ENCODE measurements at places on chromosomes 12 and 14. TPM values are rescaled to one million over a fixed set of nuclear protein-coding genes. Genes with fewer than 3 reads are reported as not detected.

GRCh38 chr12:8012651-8013309 is 19.7 kb upstream of the FOXJ2 start:
- no peak for DNase-seq

DNA sequence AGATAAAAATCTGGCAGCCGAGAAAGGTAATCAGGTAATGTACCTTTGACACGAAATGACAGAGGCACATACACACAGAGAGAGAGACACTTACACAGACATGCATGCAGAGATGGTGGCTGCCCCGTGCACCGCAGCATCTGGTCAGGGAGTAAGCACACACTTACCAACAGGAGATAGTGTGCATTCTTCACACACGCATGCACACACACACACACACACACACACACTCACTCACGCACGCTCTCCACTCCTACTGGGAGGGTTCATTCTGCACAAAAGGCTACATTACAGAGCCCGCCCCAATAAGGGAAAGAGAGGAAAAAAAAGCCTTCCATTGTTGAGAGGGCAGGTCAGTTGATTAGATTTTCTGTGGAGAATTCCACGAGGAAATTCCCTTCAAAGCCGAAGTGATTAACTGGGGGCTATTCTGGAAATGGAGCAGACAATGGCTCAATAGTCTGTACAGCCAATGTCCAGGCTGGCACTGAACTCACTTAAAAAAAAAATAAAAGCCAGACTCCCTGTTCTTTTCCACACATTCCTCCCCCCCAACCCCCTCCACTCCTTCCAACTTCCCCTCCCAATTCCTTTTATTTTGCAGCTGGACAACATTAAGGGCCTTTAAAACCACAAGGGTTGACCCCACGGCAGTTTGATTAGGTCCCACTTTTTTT is 1.4 kb upstream of the SOX5 start:
- DNase-seq, result peak; percentile 59

GRCh38 chr14:73789989-73790581 is 61.5 kb upstream of the PTGR2 start:
- peak; percentile 82 for DNase-seq

- peak; percentile 58 for DNase-seq
Measured at GRCh38 chr12:49537231-49537751, 1.5 kb upstream of the KCNH3 start.

GRCh38 chr12:115101520-115101919 is 417.5 kb upstream of the TBX3 start:
- DNase-seq, result no peak

DNA sequence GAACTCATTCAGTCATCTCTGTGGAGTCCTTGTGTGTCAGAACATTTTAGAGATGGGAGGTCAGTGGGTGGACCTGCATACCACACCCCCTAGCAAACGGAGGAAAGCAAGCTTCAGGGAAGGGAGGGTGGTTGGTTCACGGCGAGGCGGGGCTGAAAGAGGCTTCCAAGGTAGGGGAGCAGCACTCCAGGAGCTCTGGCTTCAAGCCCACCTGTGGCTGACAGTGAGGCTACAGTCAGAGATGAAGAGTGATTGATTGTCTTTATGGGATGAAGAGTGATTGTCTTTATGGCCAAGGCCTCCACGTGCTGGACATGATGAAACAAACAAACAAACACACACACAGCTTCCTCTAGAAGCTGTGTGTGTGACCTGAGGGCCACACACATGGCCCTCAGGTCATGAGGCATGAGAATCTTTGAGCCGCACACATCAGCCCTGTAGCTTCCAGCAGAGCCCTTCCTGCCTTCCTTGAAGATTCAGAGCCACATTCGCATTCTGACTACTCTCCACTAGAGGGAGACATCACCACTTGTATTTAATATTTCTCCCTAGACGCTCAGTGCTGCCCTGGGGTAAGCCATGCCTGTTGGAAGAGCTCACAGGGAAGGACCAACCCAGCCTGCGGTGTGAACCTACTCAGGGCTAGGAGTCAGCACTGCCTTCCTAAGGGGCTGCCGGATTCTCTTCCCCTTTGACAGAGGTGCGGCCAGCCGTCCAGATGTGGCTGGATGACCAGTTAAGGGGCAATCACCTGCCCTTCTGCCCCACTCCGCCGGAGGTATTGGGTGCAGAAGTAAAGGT is 54.4 kb upstream of the KCNA1 start:
- no peak for DNase-seq

DNA sequence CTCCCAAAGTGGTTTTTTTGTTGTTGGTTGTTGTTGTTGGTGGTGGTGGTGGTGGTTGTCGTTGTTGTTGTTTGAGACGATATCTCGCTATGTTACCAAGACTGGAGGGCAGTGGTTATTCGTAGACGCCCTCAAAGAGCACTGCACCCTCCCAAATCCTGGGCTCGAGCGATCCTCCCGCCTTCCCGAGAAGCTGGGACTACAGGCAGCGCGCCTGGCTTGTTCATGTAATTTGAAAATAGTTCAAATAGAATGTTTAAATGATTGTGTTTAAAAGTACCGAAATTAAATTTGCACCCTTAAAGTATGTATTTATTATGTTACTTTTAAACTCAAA is 439 bp upstream of the ANAPC5 start:
- DNase-seq, result no peak

GRCh38 chr14:46840944-46841720 is 189.6 kb upstream of the RPL10L start:
- DNase-seq, result no peak

- no peak for DNase-seq
Measured at GRCh38 chr14:24900269-24901100, 149.5 kb downstream of the STXBP6 start.

GRCh38 chr12:53232646-53233461 is 845 bp upstream of the RARG start:
- no peak for DNase-seq

GRCh38 chr12:4643747-4644146 is 5.1 kb downstream of the AKAP3 start:
- no peak for DNase-seq

DNA sequence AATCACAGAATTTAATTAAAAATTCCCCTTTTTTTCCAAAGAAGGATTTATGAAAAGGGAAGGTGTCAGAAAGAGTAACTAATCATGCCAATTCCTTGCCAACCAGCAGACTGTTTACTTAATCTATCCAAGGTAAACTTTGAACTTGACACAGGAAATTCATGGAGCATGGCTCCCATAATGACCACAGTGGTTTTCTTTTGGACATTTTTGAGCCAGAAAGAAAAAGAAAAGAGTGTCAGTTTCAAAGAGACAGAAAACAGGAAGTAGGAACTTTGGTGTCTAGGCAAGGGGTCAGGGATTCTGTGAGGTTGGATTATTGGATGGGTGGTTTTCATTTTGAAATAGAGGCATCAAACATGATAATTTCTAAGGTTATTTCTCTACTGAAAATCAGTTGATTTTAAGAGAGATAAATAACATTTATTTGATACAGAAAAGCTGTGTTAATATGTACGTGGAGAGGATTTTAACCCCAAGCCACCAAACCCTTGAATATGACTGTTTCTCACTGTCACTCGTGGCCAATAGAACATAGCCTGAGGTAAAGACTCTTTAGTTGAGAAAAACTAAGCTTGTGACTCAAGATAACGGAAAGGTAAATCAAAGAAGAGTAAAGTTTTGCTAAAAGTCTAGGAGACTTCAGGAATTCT is 196.1 kb downstream of the TTC6 start:
- DNase-seq, result no peak

DNA sequence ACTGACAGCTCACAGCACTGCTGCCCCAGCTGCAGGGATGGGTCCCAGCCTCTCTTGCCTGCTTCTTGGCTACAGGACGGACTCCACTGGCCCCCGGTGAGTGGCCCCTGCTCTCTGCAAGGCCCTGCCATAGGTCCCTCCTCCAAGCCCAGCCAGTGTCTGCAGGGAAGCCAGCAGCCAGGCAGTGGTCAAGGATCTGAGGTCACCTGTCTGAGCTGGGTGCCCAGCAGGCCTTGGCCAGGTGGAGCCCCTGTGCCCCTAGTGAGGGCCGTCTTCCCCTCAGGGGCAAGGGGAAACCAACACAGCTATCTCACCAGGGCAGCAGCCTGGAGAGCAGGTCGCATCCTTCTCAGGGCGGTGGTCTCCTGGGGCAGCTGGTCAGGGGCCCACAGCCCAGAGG is 13.2 kb downstream of the XRCC3 start:
- no peak for DNase-seq

DNA sequence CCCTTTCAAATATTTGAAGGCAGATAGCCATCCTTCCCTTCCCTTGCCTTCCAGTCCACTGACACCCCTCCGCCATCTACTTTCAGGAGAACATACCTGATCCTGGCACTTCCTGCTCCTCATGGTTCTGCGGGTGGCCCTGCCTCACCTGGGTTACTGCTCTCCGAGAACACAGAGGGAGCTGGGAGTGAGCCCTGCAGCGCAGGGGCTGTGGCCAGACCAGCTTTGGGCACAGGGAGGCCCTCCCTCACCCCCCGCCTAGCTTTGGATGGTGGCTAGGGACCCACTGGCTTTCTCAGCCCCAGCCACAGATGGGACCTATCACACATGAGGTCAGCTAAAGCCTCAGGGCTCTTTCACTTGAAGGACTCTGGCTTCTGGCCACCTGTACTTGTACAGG is 12.4 kb downstream of the IQSEC3 start:
- no peak for DNase-seq

DNA sequence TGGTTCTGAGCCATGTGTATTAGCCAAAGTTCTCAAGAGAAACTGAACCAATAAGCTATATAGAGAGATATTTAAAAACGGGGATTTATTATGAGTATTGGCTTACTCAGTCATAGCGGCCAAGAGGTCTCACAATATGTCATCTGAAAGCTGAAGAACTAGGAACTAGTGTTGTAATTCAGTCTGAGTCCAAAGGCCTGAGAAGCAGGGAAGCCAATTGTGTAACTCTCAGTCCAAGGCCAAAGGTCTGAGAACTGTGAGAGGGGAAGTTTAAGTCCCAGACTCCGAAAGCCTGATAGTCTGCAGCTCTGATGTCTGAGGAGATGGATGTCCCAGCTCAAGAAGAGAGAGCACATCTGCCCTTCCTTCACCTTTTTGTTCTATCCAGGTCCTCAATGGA is 344.8 kb upstream of the USP15 start:
- DNase-seq, result no peak

DNA sequence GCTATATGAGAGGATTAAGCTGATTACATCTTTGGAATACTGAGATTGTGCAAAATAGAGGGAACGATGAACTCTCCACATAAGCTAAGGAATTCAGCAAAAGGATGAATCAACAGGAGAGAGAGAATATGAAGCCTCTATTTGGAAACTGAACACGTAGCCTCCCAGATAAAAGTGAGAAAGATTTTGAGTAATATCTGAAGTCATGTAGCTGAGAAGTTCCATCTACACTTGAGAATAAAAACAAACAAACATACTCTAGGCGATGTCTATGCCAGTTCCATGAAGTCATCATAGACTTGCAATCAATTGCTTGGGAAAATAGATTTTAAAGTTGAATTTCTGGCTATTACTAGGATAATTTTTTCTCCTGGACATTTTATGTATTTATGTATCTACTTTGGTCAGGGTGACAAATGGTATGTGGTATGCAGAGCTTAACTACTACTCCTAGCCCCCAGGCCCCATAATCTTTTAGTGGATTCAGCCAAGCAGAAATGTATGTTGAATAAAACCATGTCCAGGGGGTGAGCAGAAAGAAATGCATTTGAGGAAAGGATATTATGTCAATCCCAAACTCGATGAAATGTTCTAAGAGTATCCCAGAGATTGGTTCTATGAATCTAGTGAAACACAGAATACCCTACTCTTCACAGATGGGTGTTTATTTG is 627.4 kb downstream of the DIO2 start:
- DNase-seq, result no peak

GRCh38 chr12:42873401-42873800 is 283.9 kb upstream of the PRICKLE1 start:
- no peak for DNase-seq

GRCh38 chr14:53872681-53873089 is 83.9 kb downstream of the BMP4 start:
- DNase-seq, result no peak

GRCh38 chr14:63535918-63536317 is 7.3 kb downstream of the PPP2R5E start:
- no peak for DNase-seq

DNA sequence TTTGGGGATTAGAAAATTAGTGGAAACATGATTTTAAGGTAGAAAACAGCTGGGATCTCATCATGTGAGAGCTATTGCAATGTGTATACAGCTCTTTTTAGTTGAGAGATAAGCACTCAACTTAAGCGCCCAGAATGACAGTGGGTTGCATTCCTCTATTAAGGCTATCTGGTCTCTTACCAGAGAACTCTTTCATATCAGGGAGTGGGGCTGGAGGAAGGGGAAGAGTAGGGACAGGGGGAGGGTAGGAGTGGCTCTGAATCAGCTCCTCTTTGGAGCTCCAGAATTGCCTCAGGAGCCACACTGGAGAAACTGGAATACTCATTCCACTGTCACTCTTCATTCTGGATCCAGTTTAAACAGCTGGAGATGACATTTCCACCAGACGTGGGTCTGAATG is 9.2 kb upstream of the PLEKHG3 start:
- no peak for DNase-seq

DNA sequence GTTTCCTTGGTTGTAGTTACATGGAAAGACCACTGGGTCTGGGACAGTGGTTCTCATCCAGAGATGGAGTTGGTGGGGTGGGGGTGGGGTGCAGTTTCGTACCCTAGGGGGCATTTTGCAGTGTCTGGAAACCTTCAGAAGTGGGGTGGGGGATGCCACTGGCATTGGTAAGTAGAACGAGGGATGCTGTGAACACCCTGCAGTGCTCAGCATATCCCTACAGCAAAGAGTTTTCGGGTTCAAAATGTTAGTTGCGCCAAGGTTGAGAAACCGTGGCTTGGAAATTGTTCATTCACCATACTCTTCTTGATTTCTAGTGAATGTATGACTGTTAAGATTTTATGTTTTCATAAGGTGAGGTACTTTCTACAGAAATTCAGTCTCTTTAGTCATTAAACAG is 28.7 kb downstream of the TRAF3 start:
- no peak for DNase-seq

GRCh38 chr14:92515546-92516343 is 2.2 kb downstream of the RIN3 start:
- DNase-seq, result no peak

DNA sequence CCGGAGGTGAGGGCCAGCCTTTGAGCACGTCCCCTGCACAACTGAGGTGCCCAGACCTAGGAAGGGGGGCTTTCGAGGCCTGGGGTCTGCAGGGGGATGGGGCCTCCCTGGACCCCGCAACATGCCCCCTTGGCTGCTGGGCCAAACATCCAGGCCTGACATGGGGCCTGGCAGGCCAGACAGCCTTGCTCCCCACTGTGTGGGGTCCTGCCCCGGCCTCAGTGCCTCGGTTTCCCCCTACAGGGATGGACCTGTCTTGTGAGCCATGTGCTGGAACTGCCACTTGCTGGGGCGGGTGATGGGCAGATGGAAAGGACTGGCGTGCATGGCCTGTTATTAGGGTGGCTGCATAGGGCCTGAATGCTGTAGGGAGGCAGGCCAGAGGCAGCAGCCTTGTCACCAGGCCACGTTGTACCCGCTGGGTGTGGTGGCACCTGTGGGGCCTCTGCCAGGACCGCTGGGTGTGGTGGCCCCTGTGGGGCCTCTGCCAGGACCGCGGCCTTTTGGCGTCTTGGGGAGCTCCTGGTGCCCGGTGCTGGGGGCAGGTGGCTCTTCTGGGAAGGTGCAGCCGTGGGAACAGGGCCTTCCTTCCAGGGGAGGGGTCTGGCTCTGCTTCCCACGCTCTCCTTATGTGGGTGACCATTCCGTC is 20.4 kb downstream of the ASPG start:
- peak; percentile 53 for DNase-seq

PTPRR gene
- 0.31 TPM for total RNA-seq

CLEC9A gene
- total RNA-seq, result 2.3 TPM

MYF6 gene
- not detected for total RNA-seq

RASSF9 gene
- 8.5 TPM for total RNA-seq

SLC5A8 gene
- not detected for total RNA-seq

BIN2 gene
- total RNA-seq, result 11.2 TPM

KIF26A gene
- 10.4 TPM for total RNA-seq

ISCA2 gene
- total RNA-seq, result 19.3 TPM
